ENCODE measurements at places on chromosomes 5 and 9.

- no peak for DNase-seq
These were observed 343.2 kb downstream of the DMAC1 start for GRCh38 chr9:7456377-7456776.

GRCh38 chr5:133343196-133343595, 269.1 kb downstream of the FSTL4 start:
- no peak for DNase-seq

DNA sequence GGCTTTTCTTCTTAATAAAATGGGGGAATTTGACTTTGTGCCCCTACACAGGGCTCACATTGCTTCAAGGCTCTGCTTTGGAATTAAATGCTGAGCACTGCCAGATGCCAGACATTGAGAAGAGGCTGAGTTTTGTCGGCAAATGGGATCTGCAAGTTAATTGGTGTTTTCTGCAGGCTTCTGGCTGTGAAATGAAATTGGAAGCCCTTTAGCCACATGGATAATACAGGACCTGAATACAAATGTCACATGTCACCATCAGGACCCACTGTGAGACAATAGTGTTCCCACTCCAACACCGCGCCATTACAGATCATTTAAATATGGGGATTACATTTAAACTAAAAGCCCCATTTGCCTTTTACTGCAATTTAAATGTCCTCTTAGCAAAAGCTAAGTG, 164.4 kb downstream of the ZSWIM6 start:
- no peak for DNase-seq

GRCh38 chr5:177607452-177608192, 7.7 kb downstream of the B4GALT7 start:
- no peak for DNase-seq

DNA sequence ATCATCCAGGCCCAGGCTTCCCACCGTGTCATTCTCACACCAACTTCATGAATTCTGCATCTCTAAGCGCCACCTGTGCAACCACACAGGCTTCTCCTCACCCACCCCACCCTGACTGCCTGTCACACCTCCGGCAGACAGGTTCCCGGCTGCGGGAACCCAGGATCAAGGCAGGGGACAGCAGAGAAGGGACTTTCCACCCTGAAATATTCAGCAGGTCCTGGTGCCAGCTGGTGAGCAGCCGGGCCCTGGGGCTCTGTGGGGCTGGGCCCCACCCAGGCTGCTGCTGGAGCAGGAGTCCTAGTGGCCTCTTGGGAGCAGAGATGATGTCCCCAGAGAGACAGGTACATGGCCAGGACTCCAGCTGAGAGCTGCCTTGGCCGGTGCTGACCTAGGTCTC, 12.7 kb downstream of the ANXA6 start:
- DNase-seq = no peak

DNA sequence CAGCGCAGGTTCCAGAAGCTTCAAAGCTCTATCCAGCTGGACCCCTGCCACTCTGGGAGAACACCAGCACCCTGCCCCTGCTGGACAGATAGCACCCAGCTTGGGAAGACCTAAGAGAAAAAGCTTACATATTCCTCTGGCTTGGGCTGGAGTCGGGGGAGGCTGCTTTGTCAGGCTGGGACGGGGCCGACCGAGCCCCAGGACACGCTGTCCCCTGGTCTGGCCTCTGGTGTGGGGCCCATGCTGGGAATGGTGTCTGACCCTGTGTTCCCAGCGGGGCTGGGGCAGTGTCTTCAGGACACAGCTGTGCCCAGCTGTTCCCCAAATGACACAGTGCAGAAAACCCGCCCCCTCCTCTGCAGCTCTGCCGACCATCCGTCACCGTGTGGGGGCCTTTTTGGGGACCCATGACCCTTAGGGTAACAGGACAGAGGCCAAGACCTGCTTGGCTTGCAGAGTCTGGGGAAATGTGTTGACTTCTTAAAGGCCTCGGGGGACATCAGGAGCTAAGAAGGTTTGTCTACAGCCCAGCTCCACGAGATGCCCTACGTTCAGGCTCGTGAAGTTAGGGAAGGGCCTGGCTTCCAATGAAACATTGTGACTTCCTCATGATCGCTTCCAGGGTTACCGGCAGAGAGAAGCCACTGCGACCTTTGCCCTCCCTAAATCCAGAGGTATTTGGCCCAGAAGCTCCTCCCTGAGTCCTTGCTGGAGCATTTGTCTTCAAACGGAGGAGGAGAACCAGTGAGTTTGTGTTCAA, 20.4 kb upstream of the SLC2A6 start:
- DNase-seq = no peak

DNA sequence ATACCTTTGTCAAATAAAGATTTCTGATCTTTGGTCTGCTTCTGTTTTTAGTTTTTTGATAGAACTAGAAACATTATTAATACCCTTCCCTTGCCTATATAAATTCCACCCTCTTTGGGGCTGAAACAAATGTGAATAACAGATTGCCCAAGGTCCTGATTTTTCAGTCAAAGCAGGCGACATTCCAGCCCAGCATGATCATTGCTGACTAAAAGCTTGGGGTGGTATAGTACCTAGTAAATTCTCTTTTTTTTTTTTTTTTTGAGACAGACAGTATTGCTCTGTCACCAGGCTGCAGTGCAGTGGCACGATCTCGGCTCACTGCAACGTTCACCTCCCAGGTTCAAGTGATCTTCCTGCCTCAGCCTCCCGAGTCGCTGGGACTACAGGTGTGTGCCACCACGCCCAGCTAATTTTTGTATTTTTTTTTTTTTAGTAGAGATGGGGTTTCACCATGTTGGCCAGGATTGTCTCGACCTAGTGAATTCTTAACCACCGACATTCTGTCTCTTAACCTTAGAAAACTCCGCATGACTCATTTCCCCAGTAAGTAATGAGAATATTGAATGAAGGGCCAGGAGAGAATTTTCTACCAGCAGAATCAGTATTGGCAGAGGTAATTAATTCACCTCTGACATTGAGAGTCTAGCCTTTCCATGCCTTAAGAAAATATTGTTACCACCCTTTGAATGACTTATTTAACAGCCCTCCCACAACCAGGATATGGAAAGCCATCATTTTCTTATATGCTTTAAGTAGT, 226.4 kb downstream of the GNA14 start:
- no peak for DNase-seq

GRCh38 chr9:38160613-38161215, 91.7 kb upstream of the SHB start:
- DNase-seq = no peak

DNA sequence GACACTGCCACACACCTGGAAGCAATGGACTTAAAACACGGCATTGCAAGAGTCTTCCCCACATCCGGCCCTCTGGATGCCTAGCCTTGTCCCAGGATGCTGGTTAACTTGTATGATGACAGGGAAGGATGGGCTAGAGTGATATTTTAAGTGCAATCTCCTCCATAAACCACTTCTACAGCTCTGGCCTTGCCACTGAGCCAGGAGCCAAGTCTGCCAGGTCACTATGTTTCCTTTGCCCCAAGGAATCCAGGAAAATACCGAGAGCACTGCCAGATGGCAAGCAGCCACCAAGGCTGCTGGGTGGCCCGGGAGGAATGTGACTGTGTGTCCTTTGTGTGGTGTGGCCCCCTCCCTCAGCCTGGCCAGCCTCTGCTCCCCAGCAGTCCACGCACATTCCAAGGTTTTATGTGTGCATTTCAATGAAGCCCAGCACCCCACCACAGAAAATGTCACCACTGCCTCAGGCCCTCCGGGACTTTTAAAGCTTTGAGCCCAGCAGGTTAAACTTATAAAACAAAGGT, 106.0 kb downstream of the FRMD3 start:
- DNase-seq = peak; percentile 61

Measured in BJ (cell line).